Endothelial cell of umbilical vein (primary cell): ENCODE measurements at places on chromosomes 7 and 10.
A peak's percentile ranks its signal among the peaks of the same experiment; 100 is the strongest.

- no peak for DNase-seq
Measured at GRCh38 chr10:119368581-119368980, 161.2 kb downstream of the GRK5 start.

GRCh38 chr10:26739071-26739631 lies 41.6 kb downstream of the PDSS1 start:
- DNase-seq = no peak

- DNase-seq = peak; percentile 7
Measured at GRCh38 chr10:58513188-58514110, 777 bp downstream of the BICC1 start.

GRCh38 chr10:76883596-76883995 lies 754.0 kb downstream of the KCNMA1 start:
- no peak for DNase-seq

- DNase-seq = peak; percentile 53
Measured at GRCh38 chr10:71241114-71241829, 28.9 kb downstream of the UNC5B start.

- peak; percentile 41 for DNase-seq
Measured at GRCh38 chr7:129670656-129671055, 59.1 kb downstream of the NRF1 start.

DNA sequence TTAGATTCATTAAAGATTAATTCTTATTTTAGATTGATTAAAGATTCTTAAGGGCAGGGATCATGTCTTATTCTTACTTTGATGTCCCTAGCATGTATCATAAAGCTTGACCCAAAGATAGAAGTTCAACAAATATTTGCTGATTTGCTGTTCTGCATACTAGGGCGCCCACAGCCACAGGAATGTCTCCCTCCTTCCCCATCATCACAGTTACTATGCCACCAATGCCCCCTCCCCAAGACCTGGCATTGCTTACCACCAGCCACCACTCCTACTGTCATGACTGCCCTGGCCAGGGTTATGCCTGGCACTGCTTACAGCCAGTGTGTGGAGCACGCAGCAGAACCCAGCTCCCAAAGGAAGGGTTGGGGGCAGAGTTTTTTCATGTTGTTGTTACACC lies 86.7 kb upstream of the AGK start:
- DNase-seq = no peak

GRCh38 chr7:98848918-98849317 lies 20.9 kb downstream of the TMEM130 start:
- DNase-seq = no peak

DNA sequence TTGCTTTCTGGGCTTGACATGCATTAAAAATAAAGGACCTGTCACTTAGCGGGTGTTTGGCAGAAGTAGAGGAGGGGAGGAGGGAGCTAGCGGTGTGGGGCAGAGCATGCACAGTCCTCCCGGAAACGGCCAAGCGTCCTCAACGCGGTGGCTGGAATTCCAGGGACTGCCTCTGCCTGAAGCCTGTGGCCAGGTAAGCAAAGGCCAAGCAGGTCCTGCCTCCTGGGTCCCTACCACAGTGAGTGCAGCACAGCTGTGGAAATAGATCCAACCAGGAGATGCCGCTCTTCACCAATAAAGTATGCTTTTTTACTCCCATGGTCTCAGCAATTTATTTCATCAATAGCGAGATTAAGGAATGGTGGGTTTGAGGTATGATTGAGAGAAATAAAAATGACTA lies 323.4 kb downstream of the WDR37 start:
- no peak for DNase-seq

DNA sequence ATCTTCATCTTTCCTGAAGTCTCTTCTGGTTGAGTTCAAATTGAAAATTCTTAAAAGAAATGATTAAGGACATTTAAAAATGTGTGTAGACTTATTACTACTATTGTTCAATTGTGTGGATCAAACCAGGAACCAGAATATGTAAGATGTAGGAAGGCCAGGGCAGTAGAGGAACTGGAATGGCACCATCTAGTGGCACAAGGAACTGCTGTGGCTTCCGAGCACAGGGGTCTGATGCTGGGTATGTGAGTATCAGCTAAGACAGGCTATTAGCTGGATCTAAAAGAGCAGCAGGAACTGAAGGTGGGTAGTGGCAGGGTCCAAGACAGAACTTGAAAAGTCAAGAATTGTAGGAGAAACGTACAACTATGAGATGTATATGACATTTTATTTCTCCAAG lies 247.3 kb downstream of the SEMA3A start:
- no peak for DNase-seq

DNA sequence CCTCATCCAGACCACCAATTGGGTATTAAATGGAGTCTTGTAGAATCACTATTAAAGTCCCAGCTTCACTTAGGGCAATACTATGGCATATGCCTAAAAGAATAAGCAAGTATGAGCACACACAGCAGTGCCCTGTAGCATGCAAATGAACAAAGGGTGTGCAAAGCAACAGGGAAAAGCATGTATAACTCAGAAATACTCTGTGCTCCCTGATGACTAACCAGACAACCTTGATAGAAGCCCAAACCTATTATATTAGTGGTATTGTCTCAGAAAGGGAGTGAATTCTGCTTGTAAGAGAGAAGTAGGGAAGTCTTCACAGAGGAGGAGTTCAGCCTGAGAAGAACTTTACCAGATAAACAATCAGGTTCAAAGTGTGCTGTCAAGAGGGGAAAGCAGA lies 131.2 kb downstream of the DGKI start:
- no peak for DNase-seq

GRCh38 chr7:90222811-90223725 lies 11.5 kb downstream of the STEAP2 start:
- no peak for DNase-seq

DNA sequence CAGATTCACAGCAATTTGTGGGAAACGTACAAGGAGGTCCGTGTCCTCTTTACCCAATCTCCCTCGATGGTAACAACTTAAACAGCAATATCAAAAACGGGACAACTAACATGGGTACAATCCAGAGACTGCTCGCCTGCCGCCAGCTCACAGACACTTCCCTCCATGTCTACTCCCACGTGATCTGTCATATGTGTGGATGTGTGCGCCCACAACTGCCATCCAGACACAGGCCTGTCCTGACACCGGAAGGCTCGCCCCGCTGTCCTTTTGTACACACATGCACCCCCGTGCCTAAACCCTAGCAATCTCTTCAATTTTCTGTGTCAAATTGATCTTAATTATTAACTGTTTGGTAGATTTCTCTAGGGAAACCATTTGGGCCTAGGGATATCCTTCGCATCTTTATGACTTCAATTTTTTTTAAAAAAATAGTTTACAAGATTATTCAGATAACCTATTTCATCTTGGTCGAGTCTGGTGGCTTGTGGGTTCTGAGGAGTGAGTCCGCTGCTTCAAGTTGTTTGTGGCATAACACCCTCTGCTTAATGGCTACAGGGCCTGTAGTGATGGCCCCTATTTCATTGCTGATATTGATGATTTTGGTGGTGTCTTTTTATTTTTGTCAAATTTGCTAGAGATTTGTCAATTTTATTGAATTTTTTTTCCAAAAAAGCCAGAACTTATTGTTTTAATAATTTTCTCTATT lies 260.6 kb downstream of the MAD1L1 start:
- no peak for DNase-seq

- no peak for DNase-seq
Measured at GRCh38 chr10:31253237-31253636, 65.8 kb upstream of the ZEB1 start.

- no peak for DNase-seq
Measured at GRCh38 chr10:3928078-3928477, 143.1 kb upstream of the KLF6 start.

GRCh38 chr10:4943821-4944220 lies 19.4 kb upstream of the AKR1C1 start:
- DNase-seq = no peak

DNA sequence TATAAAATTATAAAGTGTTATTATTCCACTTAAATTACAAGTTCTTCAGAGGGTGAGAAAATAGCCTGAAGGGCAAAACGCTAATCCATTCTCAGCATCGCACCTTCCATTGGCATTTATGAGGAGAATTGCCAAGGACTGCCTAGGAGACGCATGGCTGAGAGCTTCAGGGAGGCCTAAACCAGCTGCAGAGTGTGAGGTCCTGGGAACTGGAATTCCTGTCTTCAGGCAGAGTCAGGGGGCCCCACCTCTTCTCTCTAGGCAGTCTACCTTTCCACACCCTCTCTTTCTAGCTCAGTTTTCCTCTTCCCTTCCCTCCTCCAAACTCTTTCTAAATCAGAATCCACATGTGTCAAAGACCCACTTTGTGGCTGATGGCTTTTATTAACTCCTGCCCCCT lies 35.3 kb downstream of the LRRC72 start:
- DNase-seq = no peak

GRCh38 chr10:124077208-124077993 lies 16.0 kb downstream of the CHST15 start:
- no peak for DNase-seq

- DNase-seq = no peak
Measured at GRCh38 chr10:120738658-120739057, 112.5 kb upstream of the WDR11 start.

DNA sequence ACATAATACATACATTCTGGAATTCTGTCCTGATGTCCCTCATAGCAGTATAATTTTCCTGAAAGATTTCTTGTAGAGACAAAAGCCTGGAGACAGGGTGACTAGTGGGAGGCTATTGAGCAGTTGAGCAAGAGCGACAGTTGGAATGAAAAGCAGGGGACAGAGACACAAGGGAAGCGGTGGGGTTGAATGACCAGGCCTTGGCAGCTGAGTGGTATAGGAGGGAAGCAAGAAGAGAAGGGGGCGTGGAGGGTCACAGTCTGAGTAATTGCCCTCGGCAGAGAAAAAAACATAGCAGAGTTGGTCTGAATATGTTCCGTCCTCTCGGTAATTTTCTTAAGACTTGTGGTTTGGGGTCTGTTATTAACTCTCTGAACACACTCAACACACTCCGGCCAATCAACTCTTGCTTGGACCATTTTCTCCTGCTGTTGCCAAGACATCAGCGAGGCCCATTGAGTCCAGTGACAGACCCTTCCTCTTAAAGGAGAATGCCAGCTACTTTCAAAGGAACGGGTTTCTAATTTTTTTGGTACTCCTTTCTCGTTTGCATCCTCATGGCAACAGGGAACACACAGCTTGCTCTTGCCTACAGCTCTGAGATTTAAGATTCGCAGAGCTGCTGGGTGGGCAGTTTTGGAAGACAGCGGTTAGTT lies 5.3 kb upstream of the ACTR3B start:
- no peak for DNase-seq

DNA sequence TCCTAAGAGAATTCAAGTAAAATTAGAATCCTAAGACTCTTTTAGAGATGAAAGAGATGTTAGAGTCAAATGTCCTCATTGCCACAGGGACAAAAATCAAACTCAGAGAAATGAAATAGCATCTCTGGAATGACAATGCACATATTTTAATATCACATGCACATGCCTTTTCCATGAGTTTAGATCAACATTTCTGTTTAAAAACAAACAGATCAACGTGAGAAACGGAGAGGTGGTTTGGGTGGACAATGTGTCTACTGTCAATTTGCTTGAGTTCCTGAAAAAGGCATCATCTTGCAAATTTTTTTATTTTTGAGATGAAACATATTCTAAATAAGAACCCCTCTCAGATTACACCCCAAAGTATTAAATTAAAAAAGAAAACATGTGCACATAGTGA lies 130.0 kb downstream of the CHRM2 start:
- DNase-seq = no peak

DNA sequence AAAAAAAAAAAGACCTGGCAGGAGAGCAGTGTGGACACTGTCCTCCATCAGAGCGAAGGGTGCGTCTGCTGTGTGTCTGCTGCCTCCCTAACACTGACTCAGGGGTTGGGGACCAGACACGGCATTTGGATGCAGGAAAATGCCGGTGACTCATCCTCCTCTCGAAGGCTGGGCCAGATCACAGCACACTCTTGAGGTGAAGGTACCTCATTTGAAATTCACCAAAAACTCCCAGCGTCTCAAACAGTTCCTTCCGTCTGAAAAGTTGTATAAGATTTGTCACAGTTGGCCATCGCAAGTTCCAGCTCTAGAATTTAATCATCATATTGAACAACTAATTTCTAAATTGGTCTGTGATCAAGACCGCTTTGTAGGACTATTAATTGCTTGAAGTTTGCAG lies 118.1 kb upstream of the LYZL2 start:
- no peak for DNase-seq

DNA sequence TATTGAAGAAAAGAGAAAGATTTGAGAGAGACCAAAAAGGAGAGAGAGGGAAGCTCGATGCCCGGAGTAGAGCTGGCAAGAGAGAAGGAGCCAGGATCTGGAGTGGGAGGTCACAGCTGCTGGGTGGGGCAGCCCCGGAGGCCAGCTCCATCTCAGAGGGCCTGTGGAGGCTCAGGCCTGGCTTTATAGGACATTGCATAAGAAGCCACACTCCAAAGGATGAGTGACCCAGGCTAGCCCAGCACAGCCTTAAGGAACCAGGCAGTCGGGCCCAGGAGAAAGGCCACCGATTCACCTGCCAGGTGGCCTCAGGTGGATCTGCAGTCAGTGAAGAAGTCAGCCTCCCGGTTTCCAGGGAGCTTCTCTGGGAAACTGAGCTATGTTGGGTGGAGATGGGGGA lies 676 bp downstream of the PLAC9 start:
- DNase-seq = no peak

GRCh38 chr7:101236292-101236835 lies 1.2 kb downstream of the CLDN15 start:
- no peak for DNase-seq

DNA sequence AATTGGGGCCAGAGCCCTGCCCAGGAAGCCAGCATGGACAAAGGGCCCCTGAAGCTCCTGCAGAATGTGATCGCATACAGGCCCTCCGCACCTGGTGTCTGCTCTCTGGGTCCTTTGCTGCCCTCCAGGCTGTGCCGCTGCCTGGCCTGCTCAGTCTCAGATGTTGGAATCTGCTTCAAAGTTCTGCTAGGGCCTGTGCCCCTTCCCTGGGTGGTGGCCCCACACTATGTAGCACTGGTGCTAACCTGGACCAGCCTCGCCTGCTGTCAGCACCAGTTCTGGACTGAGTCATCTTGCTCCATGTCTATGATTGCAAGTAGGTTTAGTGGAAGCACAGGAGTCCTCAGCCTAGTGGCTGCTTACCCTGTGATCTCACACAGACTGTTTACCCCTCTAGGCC lies 6.3 kb downstream of the MAT1A start:
- no peak for DNase-seq
